Body of pancreas (tissue), 4 donors: ENCODE measurements at places on chromosomes 1 and 21.

DNA sequence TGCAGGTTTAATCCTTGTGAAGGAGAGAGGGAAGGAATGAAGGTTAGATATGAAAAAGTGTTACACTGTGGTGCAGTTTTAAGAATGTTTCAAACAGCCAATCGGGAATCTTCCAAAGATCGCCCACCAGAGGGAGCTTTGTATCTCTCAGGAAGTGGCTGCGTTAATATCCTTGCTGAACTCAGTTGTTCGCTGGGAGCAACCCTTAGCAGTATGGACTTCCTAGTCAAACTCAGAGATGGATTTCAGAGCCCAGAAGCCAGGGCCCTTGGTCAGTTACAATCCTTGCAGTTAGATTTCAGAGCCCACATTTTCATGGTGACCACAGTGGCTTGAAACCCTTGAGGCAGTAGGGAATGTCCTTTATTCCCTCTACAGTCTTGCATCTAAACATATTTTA, 136.2 kb downstream of the NTNG1 start:
- DNase-seq, result peak; percentile 23

GRCh38 chr1:220880362-220880670, 1.1 kb downstream of the HLX start:
- no peak for DNase-seq

GRCh38 chr1:16217061-16217785, 4.8 kb upstream of the ARHGEF19 start:
- peak; percentile 100 for DNase-seq

- no peak for DNase-seq
Measured at GRCh38 chr1:47201179-47201578, 11.3 kb upstream of the PDZK1IP1 start.

DNA sequence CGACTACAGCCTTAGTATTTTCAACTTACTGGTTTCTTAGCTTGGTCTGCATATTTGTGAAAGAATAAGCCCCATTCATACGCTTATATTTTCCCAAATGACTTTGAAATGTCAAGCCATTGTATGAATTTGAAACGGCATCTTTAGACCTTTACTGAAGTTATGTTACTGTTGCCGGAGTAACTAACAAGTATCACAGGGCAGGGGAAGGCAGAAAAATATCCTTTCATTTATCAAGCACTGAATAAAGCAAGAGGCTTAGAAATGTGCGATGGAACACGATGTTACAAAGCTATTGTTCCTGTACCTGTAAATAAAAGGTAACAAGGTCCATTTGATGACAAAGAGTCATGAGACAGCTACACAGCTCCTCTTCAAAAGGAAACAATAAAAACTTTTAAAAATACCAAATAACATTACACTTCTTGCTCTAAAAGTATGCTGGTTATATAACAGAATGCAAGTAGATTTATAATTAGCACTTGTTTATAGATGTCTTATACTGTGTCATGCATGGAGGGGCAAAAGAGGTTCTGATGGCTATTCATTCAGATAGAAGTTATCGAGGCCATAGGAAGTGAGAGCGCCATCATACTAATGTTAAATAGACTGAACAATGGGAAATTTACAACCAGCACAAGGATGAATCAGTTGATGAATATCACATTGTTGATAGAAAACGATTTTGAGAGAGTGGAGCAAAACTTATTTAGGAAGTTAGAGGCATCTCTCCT, 322.6 kb downstream of the RGS7 start:
- DNase-seq, result no peak

DNA sequence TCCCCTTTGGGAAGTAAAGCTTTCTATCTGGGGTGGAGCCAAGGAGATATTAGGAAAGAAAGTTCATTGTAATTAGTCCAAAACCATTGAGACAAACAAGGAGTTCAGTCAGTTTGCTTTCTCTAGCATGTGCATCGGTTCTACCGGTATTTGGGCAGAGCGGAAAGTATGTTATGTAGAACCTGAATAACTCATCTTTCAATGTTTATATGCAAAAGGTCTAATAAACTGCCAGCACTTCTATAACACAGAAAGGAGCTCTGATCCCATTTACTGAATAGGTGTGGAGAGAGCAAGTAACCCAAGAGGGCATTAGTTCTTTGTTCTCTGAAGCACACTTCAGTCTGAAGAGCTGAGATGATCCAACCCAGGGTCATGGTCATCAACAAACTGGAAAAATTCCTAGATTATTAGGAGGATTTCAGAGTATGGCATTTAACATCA, 3.5 kb downstream of the TGFB2 start:
- DNase-seq, result no peak

DNA sequence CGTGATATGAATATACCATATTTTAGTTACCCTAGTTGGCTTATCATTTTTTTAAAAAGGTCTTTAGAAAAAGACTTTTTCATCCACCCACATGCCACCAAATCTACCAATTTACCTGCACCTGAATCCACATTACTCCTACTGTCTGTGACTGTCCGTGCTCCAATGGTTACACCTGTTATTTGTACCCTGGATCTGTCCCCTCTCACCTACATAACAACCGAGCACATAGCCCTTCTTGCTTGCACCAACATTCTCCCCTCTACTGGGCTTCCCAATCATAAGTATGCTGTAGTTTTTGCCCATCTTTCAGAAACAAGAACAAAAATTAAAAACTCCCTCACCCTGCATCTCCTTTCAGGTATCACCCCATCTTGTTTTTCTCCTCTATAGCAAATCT, 17.6 kb downstream of the SOD1 start:
- DNase-seq, result no peak

DNA sequence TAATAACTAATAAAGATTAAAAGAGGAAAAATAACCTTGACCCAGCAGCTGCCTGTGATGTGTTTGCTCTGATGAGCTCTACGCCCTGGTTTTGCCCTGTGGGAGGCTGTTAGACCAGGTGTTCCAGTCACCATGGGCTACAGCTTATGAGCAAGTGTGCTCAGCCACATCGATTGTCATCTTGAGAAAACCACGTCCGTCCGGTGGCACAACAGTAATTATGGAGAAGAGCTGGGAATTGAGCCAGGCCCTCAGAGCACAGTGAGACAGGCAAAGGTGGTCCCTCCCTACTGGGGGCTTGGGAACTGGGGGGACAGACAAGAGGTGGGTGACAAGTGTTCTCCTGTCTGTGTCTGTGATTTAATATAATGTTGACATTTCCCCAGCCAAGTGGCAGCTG, 420.5 kb downstream of the MATN1 start:
- no peak for DNase-seq

DNA sequence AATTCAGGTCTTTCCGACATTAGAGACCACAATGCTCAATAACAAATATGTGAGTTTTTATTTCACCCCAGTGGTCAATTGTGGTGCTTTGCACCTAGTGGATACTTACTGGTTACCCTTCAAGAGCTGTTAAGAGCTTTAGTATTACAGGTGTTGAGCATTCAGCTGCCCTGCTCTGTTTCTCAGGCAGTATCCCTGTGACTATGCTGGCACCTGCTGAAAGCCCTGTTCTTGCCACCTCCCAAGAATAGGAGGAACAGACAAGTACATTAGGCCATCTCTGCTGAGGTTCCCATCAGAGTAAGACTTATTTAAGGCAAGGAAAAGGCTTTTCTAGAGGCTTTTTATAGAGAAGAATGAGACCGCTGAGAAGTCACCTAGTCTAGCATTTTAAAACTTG, 60.8 kb downstream of the NOS1AP start:
- no peak for DNase-seq

DNA sequence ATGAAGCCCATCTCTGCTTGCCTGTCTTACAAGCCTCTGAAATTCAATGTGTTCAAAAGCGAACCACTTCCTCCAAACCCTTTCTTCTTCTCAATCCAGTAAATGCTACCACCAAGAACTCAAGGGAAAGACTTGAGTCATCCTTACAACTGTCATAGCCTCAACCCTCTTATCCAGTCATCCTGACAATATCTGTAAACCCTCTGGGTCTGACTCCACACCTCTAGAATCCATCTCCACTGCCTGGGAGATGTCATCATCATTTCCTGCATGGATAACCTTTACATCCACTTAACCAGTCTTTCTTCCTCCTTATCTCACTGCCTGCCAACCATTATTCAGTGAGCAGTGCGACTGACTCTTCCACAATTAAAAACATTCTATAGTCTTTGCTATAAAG, 441.1 kb downstream of the SETD4 start:
- DNase-seq, result no peak

GRCh38 chr1:174021591-174022079, 522 bp downstream of the RC3H1 start:
- DNase-seq, result peak; percentile 49

DNA sequence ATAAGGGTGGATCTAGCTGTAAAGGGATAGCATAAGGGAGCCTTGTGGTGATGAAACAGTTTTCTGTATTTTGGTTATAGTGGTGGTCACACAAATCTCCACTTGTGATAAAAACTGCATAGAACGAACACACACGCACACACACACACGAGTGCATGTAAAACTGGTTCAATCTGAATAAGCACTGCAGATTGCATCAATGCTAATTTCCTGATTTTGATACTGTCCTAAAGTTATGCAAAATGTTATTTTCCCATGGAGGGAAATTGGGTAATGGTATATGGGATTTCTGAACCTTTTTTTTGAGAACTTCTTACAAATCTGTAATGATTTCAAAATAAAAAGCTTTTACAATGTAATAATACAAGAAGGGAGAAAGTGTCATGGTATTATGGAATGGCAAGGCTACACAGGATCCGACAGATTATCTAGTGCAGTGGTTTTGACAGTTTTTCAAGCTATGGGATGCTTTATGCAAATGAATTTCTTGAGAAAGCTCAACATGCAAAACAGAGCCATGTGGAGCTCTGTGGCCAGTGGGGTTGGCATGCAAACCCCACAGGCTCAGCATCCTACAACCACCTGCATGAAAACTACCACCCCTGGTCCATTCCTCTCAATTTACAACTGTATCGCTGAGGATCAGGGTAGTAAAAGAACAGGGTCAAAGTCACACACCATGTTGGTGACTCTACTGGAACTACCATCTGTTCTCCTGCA, 18.8 kb downstream of the SLC41A1 start:
- no peak for DNase-seq

- DNase-seq, result no peak
Measured at GRCh38 chr1:44693900-44694299, 19.4 kb downstream of the ARMH1 start.

GRCh38 chr1:212106286-212106792, 70.8 kb downstream of the DTL start:
- no peak for DNase-seq

DNA sequence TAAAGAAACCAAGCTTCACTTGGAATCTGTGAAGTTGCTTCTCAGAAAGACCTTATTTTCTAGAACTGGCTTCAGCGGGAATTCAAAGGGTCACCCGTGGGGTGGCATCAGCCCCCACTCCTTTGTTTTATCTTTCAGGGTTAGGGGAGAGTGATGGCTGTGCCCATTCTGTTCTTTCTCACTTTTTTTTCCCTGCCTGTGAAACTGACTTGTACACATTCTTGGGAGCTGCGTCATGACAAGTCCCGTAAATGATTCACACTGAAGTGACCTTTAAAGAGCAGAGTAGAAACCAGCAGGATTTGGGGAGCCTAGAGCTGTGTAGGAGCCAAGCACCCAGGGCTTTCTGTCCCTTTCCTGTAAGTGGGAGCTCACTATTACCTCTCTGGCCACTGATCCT, 43.8 kb downstream of the SLC44A3 start:
- DNase-seq, result peak; percentile 71

DNA sequence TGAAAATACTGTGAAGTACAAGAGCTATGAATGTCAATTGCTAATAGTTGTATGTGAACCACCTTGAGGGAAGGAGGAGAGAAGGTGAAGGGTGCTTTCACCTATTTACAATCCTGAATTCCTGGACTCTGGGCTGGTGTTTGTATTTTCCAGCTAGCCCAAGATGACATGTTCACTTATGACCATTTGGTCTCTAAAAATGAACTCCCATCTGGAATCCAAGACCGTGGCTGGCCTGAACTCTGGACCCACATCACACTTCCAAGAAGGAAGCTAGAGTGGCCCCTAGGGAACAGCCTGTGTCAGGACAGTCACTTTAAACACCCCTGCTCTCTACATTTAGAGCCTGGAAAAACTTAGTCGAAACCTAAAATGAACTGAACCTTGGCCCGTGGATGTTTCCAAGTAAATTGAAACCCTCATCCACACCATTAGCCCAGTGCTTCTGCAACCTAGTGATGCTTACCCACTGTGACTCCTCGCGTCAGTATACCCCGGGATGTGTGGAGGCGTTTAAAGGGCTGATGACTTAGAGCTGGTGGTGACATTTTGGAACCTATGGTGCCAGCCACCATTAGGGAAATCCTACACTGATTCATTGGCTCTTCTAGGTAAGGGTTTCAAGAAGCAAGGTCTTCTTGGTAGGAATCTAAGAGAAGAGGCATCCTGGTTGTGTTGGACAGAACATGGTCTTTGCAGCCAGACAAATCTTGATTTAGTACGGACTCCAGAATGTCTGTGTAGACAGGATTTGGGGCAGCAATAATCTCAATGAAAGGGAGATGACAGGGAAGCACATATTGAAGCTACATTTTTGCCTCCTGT, 171.5 kb upstream of the IRF2BP2 start:
- DNase-seq, result peak; percentile 54

DNA sequence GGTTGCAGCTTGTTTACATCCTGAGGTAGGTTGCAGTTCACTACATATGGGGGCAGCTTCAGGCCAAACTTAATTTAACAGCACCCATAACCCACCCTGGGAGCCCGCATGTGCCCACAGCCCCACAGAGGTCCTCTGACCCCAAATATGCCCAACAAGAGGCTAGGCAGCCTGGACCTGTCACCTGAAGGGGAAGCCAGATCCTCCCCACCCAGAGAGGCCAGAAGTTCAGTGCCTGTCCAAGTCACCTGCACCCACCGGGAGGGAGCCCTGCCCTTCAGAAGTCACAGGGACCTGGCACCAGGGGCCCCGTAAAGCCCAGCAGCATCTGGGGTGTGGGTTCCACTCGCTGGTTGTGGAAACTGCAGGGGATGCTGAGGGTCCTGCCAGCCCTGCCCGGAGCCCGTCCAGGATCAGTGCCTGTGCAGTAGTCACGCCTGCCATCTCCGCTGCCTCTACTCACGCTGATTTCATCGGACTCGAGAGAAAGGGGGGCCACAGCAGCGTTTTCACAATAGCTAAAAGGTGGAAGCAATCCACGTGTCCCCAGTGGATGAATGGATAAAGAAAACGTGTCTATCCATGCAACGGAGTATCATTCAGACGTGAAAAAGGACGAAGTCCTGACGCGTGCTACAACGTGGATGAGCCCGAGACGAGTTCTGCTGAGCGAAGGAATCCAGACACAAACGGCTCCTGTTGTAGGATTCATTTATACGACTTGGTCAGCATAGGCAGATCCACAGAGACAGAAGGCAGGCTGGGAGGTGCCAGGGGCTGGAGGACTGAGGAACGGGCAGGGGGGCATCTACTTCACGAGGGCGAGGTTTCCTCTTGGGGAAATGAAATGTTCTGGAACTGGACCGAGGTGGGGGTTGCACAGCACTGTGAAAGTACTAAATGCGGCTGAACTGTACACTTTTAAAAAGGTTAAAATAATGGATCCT, 33.9 kb upstream of the COL6A2 start:
- DNase-seq, result no peak

GRCh38 chr1:168719306-168720111, 9.5 kb downstream of the DPT start:
- DNase-seq, result no peak

DNA sequence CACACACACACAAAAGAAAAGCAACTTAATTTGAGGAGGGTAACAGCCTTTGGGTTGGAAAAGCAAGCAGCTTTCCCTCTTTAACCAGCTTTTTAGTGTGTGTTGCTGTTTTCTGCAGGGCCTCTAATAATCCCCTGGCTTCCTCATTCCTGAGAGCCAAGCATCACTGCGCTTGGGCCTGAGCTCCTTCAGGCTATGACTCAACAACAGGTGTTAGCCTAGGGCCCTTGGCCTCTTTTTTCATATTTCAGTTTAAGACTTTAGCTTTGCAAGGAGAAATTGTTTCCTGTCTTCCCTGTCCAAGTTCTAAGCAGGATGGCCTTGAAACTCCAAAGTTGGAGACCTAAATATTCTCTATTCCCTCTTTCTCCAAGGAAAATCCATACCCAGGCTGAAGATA, 26.2 kb upstream of the SNX27 start:
- peak; percentile 27 for DNase-seq
